Gastroesophageal sphincter (tissue), 4 donors: ENCODE measurements at places on chromosomes 6 and 20. TPM values are rescaled to one million over a fixed set of nuclear protein-coding genes. Genes with fewer than 3 reads are reported as not detected.

GRCh38 chr6:53474010-53474409 lies 70.9 kb downstream of the GCLC start:
- no peak for ATAC-seq

Gene TUBB2B
- 17.1 TPM for total RNA-seq

DNA sequence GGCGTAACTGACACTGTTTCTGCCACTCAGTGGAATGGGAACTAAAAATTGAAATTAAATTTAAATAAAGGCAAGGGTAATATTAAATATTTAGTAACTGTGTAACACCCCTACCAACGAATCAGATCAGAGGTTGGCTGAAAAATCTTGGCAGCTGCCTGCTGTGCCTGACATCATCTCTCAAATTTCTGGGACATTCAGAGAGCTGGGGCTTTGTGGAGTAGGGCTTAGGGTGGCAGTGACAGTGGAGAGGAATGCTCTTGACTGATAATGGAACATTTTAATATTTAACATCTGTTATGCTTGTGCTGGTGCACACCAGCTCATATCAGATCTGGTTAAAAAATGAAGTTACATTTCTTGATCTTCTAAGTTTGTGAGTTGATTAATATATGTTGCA lies 62.2 kb downstream of the RFPL4B start:
- ATAC-seq: no peak

Gene DUSP15
- total RNA-seq: 8.2 TPM

DNA sequence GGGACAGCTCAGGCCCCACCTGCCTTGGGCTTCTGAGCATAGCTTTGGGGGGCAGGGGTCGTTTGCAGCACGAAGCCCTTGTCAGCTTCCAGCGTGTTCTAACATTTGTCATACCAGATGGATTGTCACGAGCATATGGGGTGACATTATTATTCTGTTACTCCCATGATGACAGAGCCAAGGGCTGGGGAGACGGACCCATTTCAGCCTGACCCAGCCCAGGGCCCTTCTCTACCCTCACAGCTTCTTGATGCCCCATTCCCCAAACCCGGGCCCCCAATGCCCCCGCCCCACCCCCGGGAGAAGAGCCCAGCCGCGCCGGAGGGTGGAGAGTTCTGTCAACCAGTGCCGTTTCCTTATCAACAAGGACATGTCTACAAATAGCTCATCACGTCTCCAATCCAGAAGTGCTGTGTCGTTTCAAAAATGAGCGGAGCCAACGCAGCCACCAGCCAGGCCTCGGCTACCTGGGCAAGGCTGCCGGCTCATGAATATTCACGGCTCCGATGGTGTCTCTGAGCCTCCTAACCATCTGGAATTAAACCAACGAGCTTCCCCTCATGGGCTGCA lies 9.6 kb upstream of the CHRNA4 start:
- ATAC-seq: no peak

DNA sequence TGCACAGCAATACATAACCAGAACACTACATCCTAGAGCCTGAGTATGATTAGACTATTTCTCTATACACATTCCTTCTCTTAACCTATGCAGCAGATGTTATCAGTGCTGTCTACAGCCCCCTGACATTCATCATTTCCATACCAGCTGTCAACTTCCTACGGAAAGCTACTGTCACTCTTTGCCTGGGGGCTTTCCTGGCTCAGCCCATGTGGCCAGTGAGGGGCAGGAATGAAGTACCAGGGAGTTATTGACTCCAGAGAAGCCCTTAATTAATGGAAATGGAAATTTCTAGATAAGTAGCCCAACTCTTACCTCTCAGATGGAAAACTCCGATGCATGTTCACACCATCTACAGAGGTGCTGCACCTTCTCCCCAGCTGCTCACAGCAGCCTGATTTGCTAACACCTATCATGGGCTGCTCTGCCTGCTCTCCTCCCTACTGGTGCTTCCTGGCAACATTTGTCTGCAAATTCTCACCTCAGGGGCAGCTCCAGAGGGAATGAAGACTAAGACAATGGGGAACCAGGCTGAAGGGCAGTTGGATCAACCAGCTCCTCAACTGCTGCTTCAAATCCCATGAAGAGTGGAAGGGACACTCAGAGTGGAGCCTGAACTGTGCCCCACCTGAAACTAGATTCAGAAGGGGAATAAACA lies 59.6 kb downstream of the LINC00237 start:
- ATAC-seq: no peak

DNA sequence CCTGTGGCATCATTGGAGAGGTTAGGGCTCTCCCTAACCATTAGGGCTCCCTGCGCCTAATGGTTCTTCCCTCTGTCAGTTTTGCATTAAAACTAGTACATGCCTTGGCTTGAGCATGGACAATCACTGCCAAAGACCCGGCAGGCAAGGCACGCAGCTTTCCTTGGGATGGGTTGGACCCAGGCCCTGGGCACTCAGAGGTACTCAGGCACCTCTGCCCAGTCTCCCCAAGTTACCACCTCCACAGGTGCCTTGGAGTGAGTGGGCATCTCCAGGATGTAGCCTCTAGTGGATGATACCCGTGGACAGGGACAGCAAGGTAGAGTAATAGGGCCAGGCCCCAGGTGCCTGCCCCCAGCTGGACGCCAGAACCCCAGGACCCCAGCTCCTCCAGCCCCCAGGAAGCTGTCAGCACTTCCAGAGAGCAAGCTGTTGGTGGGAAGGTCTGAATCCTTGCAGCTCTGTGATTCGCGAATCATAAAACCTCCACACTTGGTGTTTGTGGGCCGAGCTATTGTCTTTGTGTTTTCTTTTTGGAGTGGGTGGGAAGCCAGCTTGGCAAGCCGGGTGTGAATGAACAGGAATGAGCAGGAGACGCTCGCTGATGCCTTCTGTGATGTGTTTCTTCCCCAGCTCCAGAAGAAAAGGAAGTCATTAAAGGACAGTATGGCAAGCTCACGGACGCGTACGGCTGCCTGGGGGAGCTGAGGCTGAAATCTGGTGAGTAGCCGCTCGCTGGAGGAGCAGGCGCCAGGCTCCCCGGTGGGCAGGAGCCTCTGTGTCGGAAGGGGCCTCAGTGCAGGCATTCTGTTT lies 35.1 kb downstream of the SYNJ2 start:
- no peak for ATAC-seq
